ENCODE measurements at places on chromosomes 5 and 9. TPM values are rescaled to one million over a fixed set of nuclear protein-coding genes. Genes with fewer than 3 reads are reported as not detected.

GRCh38 chr5:133340002-133340755 lies 272.2 kb downstream of the FSTL4 start:
- no peaks in the 10 kb centered on the region for H3K4me1 ChIP-seq
- H3K4me3 ChIP-seq = no peak overlapping the region
- no peak for DNase-seq
- H3K27ac ChIP-seq = no peak overlapping the region
- no peaks in the 10 kb centered on the region for H3K27me3 ChIP-seq

The C5orf22 gene
- 18.3 TPM for total RNA-seq

The LECT2 gene
- not detected for total RNA-seq

The OSTF1 gene
- total RNA-seq = 54.9 TPM

The SLC6A7 gene
- total RNA-seq = not detected

- H3K4me1 ChIP-seq = no peaks in the 10 kb centered on the region
- no peaks in the 10 kb centered on the region for H3K36me3 ChIP-seq
- H3K27me3 ChIP-seq = no peaks in the 10 kb centered on the region
- H3K4me3 ChIP-seq = peak overlapping the region; percentile 19
- DNase-seq = peak; percentile 80
Measured at GRCh38 chr5:157328277-157328912, 62.5 kb downstream of the CYFIP2 start.

GRCh38 chr5:149273237-149273636 lies 1.6 kb downstream of the AFAP1L1 start:
- no peaks in the 10 kb centered on the region for H3K27me3 ChIP-seq
- peaks cover 3% of the 10 kb centered on the region for H3K36me3 ChIP-seq
- DNase-seq = no peak
- H3K4me1 ChIP-seq = peaks cover 15% of the 10 kb centered on the region
- no peak overlapping the region for H3K27ac ChIP-seq

The CNTRL gene
- total RNA-seq = 17.2 TPM

- H3K4me1 ChIP-seq = no peaks in the 10 kb centered on the region
- no peak overlapping the region for H3K27ac ChIP-seq
- DNase-seq = no peak
- H3K36me3 ChIP-seq = no peaks in the 10 kb centered on the region
Measured at GRCh38 chr9:117247266-117247665, 167.6 kb downstream of the ASTN2 start.

All from SJSA1 (cell line).